Keratinocyte (primary cell): ENCODE measurements at places on chromosomes 1 and 21.

GRCh38 chr1:8796812-8797211 lies 20.6 kb downstream of the RERE start:
- no peak for DNase-seq

DNA sequence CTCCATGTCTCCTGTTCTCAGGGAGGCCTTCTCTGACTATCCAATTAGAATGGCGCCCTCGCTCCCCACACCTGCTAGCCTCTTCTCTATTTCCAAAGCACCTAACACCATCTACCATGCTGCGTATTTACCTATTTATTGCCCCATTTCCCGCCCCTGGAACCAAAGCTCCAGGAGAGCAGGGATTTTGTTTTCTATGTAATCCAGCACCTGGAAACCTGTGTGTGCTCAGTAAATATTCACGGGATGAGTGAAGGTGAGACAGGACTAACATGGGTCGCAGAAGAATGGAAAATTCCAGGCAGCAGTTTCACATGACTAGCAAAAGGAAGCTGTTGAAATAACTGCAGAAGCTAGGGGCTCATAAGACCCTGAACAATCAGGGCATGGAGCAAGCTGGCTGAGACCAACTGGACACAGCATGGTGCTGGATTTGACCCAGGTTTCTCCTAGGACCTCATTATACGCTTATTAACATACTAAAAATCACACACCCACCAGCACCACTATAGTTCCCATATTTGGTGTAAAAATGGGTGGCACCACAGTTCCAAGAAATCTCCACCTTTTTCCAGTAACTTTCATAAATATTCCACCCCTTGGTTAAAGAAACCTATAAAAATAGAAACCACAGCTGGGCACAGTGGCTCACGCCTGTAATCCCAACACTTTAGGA lies 15.1 kb upstream of the TENT5B start:
- no peak for DNase-seq

- DNase-seq = no peak
Observed at GRCh38 chr1:112956544-112957132, 642 bp upstream of the SLC16A1 start.

DNA sequence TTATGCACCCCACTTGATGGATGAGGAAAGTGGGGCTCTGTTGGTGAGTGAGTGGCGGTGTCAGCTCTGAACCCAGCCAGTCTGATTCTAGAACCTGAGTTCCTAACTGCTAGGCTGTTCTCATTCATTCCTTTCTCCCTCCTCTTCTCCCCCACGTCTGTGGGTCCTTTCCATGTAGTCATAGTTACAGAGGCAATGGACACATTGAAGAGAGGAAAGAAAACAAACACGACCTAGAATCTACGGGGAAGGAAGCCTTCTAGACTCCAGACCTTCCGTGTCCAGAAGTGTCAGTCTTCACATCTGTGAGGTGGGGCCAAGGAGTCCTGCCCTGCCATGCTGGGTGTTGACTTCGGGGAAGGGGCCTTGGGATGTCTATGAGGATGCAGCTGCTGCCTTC lies 115.8 kb upstream of the WNT4 start:
- DNase-seq = no peak

- no peak for DNase-seq
Observed at GRCh38 chr21:31564439-31564838, 95.1 kb upstream of the SOD1 start.
